ENCODE measurements at places on chromosomes 4 and X.

DNA sequence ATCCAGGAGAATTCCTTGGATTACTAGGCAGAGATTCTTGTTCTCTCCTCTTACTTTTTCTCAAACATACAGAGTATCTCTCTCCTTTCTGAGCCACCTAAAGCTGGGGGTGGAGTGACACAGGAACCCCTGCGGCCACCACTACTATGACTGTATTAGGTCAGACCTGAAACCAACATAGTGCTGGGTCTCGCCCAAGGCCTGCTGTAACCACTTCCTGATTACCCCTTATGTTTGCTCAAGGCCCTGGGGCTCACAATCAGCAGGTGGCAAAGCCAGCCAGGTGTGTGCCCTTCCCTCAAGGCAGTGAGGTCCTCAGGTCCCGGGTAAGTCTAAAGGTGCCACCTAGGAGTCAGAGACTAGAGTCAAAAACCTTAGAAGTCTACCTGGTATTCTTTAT, 166.4 kb downstream of the PARM1 start:
- no peak for DNase-seq

- DNase-seq: peak; percentile 75
These were observed 8.3 kb upstream of the DAPP1 start for GRCh38 chr4:99808260-99808857.

- no peak for DNase-seq
These were observed 1.6 kb upstream of the EFNB1 start for GRCh38 chrX:68827256-68827655.

DNA sequence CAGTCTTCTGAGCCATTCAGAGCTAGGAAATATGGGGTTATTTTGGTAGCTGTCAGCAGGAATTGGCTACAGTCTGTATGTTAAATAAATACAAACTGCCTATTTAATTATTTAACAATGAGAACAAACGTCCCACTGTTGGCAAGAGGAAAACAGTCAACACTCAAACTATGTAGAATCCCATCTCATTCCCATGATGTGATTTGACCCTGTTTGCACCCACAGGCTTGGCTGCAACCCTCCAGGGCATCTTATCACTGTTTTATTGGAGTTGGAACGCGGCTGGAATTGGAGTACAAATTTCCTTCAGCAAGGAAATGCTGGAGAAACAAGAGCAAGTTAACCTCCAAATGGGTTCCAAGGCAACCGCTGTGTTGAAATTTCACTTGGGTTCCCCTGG, 124.0 kb downstream of the KIT start:
- no peak for DNase-seq

- DNase-seq: no peak
These were observed 435.8 kb downstream of the SPRY1 start for GRCh38 chr4:123832173-123833026.

DNA sequence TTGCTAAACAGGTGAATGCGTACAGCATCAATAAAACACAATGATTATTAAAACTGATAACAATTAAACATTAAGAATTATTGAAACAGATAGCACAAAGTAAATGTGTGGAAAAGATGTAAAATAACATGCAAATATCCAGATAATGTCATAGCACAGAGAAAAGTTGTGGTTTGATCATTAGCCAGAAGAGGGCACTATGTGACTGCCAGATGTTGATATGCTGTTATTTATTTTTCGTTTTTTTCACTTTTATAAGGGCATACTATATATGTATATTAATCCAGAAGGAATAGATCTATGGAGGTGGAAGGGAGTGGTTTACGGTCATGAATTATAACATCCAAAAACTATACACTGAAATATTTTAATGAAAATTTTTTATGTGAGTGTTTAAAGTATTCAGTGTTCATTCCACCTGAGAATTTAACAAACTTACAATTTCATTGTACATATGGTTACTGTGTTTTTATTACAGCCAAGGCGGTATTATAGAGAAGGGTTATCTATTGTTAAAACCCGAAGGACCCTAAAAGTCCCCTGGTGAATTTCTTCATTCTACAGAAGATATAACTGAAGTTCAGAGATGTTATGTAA, 211.9 kb upstream of the UGT8 start:
- DNase-seq: peak; percentile 31

DNA sequence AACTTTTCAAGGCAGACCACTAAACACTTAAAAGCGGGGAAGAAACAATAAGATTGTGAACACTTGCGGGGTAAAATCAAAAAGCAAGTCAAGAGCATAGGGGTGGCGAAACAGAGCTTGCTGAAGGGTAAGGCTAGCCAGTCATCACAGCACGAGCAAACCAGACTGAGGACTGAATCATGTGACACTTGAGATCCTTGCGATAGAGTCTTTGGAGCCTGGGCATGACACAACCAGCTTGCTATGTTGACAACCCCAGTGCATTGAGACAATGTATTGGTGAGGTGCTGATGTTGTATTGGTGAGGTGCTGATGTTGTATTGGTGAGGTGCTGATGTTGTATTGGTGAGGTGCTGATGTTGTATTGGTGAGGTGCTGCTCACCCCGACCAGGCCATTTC, 72.3 kb downstream of the SLIT2 start:
- DNase-seq: no peak

GRCh38 chr4:174036576-174036975, 246.9 kb downstream of the FBXO8 start:
- DNase-seq: no peak

- no peak for DNase-seq
These were observed 931.6 kb downstream of the RAPGEF2 start for GRCh38 chr4:160034501-160034900.

- no peak for DNase-seq
These were observed 9.1 kb downstream of the WFS1 start for GRCh38 chr4:6278801-6279197.
